ENCODE measurements at places on chromosomes 11 and 22.

- no peak for DNase-seq
Observed at GRCh38 chr22:43288378-43288777, 54.8 kb downstream of the SCUBE1 start.

DNA sequence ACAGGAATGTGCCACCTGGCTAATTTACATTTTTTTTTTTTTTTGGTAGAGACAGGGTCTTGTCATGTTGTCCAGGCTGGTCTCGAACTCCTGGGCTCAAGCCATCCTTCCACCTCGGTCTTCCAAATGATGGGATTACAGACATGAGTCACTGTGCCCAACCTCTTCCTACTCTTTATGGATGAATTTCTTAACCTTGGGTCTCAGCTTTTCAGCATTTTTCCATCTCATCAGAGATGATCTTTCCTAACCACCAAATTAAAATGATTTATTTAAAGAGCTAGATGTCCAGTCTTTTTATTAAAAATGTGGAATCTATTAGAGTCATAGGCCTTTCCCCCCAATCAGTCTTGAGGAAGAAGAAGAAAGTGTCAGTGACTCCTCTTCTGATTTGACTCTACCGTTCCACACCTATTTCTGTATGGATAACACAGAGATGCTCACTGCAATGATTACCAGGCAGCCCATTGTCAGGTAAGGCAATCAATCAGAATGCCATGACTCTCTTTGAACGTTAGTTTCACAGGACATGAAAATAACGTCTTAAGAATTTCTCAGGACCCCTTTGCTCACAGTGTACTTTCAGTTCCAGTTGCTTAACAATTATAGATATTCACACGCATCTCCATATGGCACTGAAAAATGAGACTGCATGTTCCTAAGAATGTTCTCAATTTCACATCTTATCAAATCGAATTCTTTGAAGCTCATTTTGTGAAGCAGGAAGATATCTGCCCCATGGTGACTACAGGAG is 51.0 kb downstream of the MIAT start:
- DNase-seq = no peak

- no peak for DNase-seq
Observed at GRCh38 chr22:27970596-27971220, 51.7 kb upstream of the PITPNB start.

DNA sequence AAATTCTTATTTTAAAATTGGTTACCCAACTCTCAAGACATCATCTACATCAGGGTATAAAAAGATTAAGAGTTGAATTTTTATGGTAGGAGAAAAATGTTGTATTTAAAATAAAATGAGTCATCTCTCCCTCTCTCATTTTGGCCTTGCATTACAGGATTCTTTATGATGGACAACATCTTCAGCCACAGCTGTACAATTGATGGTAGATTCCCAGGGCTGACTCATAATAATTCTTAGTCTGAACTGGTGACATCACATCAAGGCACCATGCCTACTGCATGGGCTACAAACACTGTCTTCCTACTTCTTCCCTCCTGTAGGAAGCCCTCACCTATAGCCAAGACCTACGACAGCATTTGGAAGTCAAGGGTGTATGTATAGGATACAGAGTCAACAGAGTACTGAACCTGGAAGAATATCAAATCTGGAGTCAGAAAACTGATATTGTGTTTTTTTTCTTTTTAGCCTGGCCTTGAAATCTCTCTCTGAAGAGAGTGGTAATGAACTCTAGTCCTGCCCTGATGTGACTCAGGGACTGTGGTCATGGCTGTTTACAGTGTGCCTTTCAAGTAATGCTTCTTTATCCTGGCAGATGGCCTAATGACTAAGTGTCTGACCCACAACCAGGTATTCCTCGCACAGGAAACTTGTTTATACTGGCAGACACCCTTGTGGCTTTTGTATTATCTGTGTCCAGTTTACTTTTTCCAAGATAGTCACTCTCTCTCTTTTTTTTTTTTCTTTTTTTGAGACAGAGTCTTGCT is 32.5 kb downstream of the MRGPRX2 start:
- no peak for DNase-seq

DNA sequence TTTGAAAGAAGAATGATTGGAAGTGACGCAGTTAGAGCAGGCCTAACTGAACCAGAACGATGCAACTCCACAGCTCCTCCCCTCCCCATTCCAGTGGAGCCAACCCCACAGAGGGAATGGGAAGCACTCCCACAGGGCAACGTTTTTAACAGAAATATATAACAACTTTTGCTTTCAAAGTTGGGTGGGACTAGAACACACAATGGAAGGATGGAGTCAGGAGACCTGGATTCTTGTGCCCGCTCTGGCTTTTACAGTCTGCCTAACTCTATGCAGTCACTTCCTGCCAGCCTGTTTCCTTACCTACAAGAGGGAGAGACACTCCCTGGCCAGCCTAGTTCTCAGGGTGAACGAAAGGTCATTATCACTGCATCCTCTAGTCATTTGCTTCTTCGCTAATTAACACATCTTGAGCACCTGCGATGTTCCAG is 75.5 kb downstream of the PACSIN2 start:
- no peak for DNase-seq

- no peak for DNase-seq
Observed at GRCh38 chr22:39603345-39603744, 32.8 kb downstream of the CACNA1I start.

DNA sequence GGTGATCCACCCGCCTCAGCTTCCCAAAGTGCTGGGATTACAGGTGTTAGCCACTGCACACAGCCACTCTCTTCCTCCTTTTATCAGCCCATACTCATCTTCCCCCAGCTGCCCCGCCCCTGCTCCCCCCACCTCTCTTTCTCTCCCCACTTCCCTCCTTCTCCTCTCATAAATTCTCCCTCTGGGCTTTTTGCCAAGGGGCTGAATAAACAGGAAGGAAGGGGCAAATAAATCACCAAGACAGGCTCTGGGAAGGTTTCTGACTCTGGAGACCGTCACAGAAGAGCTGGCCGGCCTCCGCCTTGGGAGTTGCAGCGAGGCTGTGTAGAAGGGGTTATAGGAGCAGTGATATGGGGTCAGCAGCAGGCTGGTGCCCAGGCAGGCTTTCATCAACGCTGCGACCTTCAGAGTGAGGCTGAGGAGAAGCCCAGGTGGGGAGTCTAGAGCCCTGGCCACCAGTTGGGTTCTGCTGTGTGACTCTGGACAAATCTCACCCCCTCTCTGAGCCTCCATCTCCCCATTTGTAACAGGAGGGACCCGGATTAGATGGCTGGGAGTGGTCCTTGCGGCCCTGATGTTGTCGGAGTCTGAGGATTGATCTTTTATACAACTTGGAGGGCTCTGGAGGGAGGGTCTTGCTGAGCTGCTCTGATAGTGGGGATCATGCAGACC is 62.6 kb upstream of the RASD2 start:
- peak; percentile 52 for DNase-seq

GRCh38 chr11:134466610-134467567 is 54.8 kb upstream of the B3GAT1 start:
- no peak for DNase-seq

DNA sequence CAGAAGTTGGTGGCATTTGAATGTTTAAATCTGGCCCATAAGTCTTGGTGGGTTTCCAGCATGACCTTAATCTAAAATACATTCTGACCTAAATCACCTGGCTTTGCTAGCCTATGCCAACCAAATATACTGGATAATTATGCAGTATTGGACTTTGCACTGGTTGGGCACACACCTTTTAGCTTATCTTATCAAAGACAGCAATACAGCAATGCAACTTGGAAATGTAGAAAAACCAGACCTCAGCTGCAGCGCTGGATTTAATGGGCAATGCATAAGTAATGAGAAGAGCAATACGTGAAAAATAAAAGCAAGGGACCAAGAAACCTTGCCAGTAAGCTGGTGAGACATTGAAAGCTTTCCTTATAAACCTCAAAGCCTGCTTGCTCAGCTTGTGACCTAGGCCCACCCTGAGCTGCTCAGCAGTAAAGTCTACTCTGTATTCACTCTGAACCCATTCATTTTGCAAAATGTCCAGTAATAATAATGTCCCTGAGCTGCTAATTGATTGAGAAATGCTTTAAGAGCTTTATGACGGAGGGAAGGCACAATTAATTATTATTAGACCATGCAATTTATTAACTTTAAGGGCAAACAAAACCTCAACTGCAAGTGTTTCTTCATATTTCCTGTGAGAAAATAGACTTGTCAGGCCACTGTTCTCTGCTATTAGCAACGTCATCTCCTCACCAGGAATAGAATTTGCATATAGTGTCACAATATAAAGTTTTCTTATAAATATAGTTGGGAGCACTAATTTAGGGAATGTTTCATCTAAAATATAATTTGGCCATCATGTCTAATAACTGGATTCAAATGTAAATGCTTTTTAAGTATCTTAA is 49.4 kb upstream of the CEP295 start:
- no peak for DNase-seq

GRCh38 chr11:133361689-133361994 is 170.7 kb downstream of the OPCML start:
- DNase-seq = no peak

Measured in Kasumi-1 (cell line).